SK-N-DZ (cell line): ENCODE measurements at places on chromosomes 16 and 17.

DNA sequence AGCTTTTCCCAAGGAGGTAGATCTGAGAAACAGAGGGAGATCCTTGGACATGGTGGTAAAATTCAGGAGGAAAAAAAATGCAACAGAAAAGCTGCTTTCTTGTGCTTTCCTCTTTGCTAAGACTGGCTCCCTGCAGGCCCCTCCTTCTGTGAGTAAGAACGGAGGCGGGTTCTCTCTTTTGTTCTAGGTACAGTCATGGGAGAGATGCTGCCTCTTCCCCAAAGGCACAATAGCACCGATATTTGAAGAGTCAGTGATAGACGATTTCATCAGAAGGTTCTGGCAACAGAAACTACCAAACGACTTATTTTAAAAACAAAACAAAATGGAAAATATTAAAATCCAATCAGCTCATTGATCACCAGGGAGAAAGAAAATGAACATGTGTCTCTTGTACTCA lies 32.6 kb upstream of the KIFC3 start:
- no peak for DNase-seq

DNA sequence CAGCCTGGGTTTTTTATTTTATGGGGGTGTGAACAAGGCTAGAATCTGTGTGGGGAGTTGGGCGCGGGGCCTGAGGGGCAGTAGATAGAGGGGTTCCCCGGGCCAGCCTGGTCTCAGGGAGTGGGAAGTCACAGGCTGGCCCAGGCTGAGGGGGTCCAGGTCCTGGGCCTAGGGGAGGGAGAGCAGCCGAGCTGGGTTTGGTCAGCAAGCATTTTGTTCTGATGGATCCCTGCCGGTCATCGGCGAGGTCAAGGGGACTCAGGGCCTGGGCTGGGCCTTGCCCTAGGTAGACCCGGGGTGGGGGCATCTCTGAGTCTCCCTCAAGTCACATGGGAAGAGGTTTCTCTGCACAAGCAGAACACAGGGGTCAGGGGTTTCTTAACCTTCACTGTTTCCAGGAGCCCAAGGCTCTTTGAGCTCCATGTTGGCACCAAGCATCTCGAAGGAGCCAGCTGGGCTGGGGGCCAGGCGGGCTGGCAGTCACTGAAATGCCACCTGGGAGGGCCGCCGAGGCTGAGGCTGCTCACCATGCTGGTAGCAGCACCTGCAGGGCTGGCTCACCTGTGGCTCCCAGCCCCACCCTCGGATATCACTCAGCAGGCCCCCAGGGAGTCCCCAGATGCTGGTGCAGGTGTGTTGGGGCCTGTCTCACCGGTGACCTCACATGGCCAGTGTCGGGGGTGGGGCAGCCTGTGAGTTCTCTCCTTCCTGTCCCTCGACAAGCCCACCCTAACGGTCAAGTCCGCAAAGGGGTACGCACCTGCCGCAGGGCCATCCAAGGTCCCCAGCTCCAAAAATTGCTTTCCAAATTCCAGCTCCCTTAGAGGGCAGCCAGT lies 41.0 kb downstream of the SLC7A5 start:
- DNase-seq, result no peak

- no peak for DNase-seq
These were observed 389.7 kb downstream of the SOX9 start for GRCh38 chr17:72510351-72511016.

- peak; percentile 78 for DNase-seq
These were observed 72.5 kb downstream of the RBFOX1 start for GRCh38 chr16:7405166-7405565.

GRCh38 chr16:2822496-2822895 lies 5.5 kb downstream of the PRSS21 start:
- DNase-seq, result no peak

DNA sequence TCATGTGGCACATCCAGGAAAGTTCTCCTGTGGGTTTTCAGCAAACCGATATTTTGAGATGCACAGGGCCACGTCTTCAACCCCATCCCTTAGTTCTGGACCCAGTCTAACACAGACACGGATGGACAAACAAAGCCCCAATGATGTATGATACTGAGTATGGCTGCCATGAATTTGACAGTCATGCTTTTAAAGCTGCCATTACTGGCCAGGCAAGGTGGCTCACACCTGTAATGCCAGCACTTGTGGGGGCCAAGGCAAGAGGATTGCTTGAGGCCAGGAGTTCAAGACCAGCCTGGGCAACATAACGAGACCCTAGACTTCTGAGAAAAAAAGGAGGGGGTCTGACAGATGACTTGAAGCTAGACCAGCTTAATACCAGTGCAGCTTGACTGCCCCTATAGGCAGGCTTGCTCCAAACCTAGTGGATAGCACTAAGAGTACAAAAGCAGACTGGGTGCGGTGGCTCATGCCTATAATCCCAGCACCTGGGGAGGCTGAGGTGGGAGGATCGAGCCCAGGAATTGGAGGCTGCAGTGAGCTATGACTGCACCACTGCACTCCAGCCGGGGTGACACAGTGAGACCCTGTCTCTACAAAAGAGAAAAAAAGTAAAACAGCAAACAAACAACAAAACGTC lies 10.8 kb upstream of the ZNF629 start:
- DNase-seq, result no peak

DNA sequence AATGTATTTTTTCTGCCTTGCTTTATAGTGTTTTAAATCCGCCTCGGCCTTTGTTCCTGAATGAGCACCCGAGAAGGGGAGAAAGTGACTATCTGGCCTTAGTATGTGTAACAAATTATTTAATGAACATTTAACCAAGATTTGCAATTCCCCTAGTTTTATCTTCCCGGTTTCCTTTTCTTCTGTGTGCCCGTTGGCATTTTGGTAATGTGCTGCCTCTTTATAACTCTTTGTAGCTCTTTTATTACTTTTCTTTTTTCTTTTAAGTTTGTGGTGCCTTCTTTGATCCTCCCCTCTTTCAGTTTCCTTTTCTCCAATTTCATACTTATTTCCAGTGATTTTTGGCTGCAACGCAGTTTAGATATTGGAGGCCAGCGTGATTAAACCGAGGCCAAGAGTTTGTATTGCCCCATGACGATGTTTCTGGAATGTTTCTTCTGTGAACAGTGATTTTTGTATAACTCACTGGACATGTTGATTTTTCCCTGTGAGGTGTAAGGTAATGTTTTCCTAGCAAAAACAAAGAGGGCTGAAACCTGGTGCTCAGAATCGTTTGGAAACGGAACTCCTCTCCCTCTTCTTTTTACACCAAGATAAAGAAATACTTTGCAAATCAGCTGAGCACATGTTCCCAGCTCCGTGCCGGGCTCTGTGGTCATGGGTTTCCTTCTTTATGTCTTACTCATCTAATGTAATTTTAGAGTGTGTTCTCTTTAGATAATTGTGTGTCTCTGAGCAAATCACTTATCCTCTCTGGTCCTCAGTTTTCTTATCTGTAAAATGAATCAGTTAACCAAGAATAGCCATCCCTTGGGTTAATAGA lies 344.3 kb downstream of the WWOX start:
- no peak for DNase-seq

DNA sequence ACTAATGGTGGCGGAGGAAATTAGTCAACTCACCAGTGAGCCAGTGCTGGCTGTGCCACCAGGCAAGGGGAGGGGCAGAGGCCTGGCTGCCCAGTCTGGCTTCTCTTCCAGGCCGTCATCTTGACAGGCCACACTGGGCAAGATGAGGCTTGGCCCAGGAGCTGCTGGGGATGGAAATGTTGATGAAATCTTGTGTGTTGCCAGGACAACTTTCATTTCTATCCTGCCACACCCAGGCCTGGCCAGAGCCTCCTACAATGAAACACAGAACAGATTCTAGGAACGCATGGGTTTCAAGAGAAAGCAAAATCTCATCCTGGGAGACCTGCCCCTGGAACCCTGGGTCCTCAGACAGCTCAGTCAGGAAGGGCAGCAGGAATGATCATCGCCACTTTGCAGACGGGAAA lies 9.3 kb downstream of the HEXIM2 start:
- DNase-seq, result no peak

DNA sequence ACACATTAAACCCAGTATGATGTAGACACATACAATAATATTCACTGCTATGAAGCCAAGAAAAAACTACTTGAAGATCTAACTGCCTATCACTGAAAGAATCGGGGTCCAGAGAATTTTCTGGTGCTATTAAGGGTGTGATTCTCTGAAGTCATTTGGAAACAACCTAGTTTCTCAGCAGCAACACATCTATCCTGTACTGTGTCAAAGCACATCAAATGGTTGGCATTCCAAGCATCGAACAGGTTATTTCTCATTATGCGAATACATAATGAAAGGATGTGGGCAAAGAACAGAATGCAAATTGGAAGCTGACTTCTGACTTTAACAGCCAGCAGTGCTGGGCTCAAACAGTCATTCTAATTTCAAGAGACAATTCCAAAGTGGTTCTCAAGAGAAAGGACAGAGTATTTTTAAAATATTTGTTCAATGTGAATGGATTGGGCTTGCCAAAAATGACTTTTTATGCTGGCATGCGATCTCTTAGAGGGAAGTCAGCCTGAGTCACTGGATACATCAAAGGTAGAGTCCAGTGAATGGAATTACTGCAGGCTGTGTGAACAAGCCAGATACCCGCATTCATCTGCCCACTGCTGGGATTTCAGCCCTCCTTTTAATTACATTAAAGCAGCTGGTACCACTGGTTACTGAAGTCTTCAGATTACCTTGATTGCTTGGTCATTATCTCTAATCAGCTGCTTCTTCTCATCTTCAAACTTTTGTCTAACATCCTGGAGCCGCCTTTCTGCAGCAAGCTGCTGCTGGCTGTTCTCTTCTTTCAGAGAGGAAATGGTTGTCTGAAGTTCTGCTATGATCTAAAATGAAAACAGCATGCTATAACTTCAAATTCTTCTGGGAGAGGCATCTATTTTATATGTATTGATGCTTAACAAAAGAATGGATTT lies 181.2 kb upstream of the AXIN2 start:
- DNase-seq, result peak; percentile 16

DNA sequence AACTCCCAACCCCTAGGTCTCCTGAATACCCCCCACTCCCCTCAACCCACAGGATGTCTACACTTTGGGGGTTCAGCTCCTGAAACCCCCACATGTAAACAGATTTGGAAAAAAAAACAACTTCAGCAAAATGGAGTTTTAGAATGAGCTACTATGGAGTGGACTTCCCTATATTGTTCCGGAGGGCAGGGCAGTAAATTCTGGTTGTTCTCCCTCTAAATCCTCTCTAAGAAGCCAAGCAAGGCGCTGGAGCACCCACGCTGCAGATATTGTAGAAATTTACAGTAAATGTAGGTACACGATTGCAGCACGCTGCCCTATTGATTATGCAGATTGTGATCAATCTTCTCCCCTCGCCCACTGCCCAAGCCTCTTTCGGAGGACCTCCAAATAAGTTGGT lies 8.5 kb upstream of the ZFHX3 start:
- no peak for DNase-seq

DNA sequence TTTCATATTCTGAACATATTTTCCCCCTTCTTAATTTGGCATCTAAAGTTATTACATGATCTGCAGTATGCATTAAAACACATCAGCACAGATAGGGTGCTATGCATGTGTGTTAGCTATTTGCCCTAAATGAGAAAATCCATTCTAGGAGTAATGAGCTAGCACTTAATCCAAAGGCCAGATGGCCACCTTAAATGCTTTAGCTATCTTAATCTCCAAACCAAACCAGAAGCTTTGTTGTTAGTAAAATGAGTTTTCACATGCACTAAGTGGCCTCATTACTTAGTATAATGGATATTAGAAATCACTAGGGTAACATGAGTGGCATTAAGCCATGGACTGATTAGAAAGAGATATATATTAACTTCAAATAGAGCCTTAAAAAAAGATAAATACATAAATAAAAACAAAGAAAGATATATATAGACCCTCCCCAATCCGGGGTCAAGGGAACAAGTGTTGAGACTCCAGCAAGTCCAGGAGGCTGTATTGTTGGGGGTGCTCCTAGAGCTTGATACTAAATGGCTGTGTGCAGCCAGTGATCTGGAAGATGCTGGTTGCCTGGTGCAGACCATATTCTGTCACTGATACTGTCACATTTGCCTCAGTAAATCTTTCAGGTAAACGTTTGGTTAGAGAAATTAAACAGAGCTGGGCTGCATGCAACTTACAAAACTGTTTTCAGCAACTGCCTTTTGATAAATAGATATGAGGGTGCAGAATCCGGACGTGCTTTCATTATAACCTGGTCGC lies 67.3 kb downstream of the MYH10 start:
- no peak for DNase-seq

- no peak for DNase-seq
These were observed 233.3 kb downstream of the CDH13 start for GRCh38 chr16:82860071-82860470.

DNA sequence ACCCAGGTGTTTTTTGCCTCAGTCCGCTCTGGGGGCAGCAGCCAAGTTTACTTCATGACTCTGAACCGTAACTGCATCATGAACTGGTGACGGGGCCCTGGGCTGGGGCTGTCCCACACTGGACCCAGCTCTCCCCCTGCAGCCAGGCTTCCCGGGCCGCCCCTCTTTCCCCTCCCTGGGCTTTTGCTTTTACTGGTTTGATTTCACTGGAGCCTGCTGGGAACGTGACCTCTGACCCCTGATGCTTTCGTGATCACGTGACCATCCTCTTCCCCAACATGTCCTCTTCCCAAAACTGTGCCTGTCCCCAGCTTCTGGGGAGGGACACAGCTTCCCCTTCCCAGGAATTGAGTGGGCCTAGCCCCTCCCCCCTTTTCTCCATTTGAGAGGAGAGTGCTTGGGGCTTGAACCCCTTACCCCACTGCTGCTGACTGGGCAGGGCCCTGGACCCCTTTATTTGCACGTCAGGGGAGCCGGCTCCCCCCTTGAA lies 2.1 kb upstream of the C17orf107 start:
- no peak for DNase-seq

- DNase-seq, result no peak
These were observed 33.9 kb upstream of the MEAK7 start for GRCh38 chr16:84538222-84538840.

DNA sequence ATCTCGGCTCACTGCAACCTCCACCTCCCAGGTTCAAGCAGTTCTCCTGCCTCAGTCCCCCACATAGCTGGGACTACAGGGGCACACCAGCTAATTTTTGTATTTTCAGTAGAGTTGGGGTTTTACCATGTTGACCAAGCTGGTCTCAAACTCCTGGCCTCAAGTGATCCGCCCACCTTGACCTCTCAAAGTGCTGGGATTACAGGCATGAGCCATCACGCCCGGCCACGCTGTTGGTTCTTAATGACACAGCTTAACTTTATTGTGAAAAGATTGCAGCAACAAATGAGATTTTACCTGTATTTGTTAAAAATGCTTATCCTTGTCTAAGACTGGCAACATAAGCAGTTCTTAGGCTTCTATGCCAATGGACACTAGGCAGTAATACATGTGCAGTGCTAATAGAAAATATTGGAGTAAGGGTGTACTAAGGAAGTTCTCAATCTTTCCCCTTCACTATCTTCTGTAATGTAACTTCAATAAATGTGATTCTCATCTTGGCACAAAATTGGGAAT lies 2.9 kb downstream of the UBB start:
- no peak for DNase-seq

GRCh38 chr16:26345966-26346365 lies 654.2 kb downstream of the HS3ST4 start:
- DNase-seq, result no peak

- DNase-seq, result peak; percentile 52
These were observed 115.3 kb downstream of the ANKRD11 start for GRCh38 chr16:89375021-89375420.

GRCh38 chr16:72099377-72099818 lies 5.8 kb downstream of the DHX38 start:
- DNase-seq, result peak; percentile 62

- no peak for DNase-seq
These were observed 90.7 kb upstream of the GSE1 start for GRCh38 chr16:85522308-85522841.
